ENCODE measurements at places on chromosomes 11 and 22.

- no peak for DNase-seq
These were observed 97.9 kb upstream of the NCAM1 start for GRCh38 chr11:112863305-112863704.

GRCh38 chr11:9265211-9266131 is at the start of gene DENND5A:
DENND5A (minus strand) TSS chr11:9265350; CDS start chr11:9265069, 281 bp downstream.
- DNase-seq, result peak; percentile 56

GRCh38 chr11:75236062-75236461 is 4.5 kb upstream of the TPBGL start:
- DNase-seq, result no peak

DNA sequence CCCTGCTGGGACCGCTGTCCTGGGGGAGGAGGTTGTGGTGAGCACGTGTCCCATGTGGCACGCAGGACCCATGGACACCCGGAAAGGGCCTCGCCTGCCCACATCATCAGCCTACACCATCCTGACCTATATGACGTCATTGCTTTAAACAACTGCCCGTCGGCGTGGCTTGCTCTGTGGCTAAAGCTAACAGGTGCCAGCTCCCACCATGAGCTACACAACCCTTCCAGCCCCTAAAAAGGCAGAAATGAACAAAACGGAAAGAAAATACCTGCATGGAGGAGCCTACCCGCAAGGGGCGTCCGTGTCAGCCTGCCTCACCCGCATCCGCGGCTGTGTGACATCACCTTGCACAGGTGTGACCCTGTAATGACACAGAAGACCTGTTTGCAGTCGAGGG is 481.8 kb downstream of the BRD1 start:
- no peak for DNase-seq

DNA sequence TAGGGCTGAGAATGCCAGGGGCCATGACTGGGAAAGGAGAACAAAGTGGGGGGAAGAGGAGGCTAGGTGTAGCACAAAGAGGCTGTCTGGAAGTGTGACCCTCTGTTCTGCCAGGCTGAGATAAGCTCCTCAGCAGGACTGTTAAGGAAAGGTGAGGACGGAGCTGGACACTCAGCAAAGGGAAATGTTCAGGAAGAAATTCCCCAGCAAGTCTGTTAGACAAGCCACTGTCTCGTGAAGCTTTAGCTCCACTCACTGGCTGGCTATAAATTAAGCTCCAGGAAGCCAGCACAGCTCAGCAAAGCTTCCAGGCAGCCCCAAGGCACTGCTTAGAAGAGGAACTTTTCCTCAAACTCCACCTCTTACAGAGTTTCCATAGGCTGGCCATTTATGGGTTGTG is 181.2 kb upstream of the API5 start:
- no peak for DNase-seq

DNA sequence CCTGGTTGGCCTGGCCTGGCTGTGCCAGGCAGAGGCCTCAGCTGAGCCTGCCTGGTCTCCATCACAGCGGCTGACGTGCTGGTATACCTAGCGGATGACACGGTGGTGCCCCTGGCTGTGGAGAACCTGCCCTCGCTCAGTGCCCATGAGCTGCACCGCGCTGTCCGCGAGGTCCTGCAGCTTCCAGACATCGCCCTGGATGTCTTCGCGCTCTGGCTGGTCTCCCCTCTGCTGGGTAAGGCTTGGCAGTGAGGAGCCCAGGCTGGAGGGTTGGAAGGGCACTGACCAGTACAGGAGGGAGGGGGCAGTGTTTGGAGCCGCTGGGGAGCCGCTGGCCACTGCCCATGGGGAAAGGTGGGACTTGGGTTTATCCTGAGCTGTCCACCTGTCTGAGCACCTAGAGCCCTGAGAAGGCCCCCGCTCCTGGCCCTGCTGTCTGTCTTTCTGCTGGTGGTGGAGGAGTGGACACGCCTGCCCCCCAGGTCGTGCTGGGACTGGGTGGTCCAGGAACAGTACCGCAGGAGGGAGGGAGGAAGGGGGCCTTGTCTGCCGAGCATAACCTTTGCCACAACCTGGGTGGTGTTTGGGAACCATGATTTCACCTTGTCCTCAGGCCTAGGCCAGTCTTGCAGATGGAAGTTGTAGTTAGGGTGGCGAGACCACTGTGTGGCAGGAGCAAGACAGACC is 3.0 kb downstream of the FRMD8 start:
- no peak for DNase-seq

DNA sequence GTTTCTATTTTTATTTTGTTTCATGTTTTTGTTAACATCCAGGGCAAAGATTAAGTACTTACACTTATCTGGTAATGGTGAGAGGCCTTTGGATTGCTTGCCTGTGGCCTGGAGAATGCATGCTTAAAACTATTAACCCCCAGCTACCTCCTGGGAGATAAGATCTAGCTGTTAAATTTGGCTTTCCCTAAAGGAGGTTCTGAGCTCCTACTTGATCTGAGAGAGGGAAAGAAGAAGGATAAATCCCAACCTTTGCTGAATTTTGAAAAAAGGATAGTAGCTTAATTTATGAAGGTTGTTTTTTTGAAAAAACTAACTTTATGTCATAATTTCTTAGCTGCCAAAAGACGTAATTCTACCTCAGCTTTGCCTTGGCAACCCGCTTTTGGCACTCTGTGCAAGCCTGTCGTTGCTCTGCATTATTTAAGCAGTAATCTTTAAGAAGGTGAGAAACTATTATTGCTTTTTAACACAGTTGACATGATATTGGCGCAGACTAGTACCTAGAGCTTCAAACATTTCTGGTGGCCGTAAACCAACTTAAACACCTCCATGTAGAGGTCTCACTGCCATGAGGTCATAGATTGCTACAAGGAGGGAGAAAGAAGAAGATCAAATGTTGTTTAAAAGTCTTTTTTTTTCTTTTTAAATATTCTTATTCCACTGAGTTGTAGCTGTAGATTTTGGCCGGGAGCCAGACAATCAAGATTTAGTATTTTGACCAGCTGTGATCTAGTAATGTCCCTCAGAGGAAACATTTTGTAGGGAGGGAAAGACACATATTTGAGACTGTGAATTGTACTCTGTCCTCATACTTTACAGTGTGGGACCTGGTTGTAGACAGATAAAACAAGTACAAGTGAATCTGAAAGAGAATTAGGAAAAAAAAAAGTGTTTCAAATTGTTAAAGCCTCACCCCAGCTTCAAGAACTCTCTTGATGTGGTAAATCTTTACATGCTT is 74.4 kb downstream of the WNT11 start:
- no peak for DNase-seq

DNA sequence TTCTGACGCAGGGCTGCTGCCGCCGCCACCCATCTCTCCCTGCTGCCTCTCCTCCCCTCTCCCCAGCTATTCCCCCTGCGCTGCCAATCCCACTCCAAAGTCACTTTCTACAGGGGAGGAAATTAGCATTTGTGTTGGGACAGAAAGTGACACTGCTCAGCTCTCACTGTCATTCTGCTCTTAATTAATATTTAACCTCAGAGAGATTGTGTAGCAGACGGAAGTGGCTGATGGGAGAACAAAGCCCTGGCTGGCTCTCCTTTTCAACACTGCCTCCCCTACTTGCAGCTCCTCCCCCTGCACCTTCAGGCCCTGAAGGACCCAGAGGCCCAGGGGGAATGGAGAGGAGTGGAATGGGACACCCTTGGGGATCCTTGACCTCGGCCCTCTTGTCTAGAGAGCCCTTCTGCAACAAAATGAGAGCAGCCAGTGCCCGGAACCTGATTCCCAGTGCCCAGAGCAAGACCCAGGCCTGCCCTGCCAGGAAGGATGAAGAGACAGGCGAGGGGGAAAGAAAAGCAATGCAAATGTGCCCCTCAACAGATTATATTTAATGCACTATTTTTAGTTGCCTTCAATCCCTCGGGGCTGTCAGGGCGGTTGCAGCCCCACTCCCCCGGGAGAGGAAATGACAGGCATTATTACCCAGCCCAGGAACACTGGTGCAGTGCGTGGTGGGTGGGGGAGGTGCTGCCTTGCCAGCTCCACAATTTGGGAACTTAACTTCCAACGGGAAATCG is 14.6 kb upstream of the NRGN start:
- DNase-seq, result no peak

DNA sequence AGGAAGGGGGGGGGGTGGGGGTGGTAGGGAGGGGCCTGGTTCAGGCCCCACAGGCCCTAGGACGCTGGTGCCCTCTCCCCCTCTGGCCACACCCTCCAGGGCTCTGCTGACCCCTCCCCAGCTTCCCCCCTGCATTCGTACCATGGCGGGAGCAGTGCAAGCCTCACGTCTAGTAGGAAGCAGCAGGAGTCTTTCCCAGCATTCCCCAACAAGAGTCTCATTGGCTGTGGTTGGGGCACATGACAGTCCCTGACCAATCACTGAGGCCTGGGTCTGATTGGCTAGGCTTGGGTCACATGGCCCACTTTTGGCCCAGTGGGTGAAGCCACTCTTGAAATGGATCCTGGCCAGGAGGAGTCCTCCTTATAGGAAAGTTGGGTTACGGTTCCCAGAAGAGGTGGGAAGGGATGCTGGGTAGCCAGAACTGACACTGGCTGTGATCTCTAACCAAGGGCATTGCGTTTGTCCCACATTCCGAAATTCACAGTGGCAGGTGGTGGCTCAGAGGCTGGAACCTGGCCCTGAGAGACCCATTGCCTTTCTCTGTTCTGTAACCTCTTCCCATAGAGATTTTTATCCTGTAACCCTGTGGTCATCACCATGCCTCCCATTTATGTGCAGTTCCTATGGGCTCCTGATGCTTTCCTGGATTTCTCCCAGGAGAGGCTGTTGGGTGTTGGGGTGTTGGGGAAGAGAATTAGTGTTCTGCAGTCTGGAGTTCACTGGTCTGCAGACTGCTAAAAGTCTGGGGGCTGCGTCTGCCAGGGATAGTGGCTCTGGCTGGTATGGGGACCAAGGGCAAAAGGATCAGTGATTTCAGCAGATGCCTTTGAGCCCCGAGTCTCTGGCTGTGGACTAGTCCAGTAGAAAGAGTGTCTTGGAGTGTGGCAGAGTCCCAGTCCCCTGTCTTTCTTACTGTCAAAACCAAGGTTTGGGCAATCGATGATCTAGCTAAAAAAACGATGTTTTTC is 58.9 kb upstream of the MYEOV start:
- no peak for DNase-seq

GRCh38 chr11:126948563-126948962 is 52.0 kb downstream of the KIRREL3 start:
- no peak for DNase-seq

- DNase-seq, result no peak
These were observed 19.1 kb downstream of the CD44 start for GRCh38 chr11:35157814-35158700.

DNA sequence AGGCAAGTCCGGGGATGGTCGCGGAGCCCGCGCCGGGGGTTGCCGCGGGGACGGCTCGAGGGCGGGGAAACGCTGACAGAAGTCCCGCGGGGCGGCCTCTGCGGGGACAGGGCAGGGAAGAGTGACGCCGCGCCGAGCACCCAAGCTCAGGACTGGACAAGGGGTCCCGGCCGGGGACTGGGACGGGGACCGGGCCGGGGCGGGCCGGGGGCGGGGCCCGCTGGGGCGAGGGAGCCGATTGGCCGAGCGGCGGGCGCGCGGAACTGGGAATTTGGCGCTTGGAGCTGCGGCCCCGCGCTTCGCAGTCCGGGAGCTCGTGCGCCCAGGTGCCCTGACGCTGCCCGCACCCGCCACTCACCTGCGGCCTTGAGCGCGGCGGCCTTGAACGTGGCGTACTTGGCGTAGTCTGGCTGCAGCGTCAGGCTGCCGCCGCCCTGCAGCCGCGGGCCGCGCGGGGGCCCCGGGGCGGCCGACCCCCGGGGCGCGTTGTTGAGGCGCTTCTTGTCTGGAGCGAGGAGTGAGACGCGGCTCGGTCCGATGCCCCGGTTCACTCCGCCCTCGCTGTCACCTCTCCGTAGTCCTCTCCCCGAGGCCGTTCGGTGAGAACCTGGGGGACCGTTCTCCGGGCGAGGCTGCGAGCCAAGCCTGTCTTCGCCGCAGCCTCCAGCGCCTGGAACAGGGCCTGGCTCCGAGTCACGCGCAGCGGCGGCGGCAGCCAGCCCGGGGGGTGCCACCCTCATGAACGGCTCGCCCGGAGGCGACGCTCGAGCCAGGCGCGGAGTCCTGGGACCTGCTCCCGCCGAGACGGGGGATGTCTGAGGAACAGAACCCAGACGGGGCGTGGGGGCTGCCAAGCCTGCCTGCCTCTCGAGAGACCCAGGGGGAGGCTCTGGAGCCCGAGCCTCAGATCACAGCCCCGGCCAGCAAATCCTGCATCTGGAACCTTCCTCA is 4.5 kb downstream of the SHISA8 start:
- no peak for DNase-seq

DNA sequence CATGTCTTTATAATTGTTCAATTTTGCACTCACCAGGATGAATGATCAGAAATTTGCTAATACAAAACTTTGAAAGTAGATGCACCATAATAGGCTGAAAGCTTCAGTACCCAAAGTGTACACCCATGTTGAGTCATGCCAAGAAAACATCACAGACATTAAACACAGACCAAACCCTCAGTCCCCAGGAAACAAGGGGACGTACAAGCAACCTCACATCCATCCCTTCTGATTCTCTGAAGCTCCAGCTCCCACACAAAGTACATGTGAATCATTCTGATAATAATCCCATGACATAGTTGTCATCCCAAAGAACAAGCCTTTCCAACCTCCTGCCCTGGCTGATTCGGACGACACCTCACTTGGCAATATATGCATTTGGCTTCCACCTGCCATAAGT is 183.8 kb downstream of the SNX19 start:
- no peak for DNase-seq

GRCh38 chr11:2267851-2268728 is 2.3 kb downstream of the ASCL2 start:
- no peak for DNase-seq

DNA sequence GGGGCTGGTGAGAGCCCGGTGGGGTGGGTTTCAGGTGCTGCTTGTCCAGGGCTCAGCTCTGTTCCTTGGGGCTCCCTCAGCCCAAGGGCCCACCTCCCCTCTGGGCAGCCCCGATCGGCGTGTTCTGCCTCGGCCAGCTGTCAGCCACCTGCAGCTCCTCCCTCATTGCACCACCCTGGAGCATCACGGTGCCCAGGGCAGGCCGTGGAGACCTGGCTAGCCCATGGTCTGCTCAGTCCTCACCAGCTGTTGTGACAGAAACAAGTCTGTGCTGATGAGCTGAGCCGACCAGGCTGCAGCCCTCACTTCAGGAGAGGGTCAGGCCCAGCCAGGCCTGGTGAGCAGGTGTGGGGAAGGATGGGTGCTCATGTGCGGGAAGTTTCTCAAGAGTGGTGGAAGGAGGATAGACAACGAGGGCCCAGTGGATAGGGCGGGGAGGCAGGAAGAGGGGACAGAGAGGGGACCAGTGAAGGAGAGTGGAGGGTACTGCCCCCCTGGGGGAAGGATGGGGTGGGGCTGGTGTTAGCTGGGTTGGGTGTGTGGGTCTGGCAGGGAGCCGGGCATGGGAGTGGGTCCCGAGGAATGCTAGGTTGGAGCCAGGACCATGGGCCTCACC is 16.5 kb upstream of the RTN4R start:
- DNase-seq, result no peak

DNA sequence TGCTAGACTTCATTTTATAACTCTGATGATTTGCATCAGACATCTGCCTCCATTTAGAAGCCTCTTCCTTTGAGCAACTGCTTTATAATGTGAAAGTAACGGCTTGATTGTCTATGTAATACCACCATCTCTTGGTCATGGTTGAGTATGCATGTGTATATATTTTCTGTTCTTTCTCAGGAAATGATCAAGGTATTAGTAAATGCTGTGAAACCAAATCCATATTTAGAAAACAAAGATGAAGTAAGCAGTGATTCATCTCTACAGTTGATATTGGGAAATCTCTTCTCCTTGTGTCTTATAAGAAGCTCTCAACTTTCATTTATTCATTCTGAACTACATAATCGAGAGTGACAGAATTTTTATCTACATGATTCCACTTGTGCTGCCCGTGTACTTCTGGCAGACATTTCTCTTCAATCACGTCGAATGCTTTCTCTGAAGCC is 104.6 kb upstream of the ANO3 start:
- DNase-seq, result no peak

Measured in CD4-positive, alpha-beta T cell treated with Interleukin-15 for 4 hours (primary cell).